Bronchial epithelial cell (primary cell): ENCODE measurements at places on chromosomes 13 and 19.

GRCh38 chr19:30557212-30557611 lies 185.0 kb downstream of the ZNF536 start:
- peak; percentile 4 for DNase-seq

DNA sequence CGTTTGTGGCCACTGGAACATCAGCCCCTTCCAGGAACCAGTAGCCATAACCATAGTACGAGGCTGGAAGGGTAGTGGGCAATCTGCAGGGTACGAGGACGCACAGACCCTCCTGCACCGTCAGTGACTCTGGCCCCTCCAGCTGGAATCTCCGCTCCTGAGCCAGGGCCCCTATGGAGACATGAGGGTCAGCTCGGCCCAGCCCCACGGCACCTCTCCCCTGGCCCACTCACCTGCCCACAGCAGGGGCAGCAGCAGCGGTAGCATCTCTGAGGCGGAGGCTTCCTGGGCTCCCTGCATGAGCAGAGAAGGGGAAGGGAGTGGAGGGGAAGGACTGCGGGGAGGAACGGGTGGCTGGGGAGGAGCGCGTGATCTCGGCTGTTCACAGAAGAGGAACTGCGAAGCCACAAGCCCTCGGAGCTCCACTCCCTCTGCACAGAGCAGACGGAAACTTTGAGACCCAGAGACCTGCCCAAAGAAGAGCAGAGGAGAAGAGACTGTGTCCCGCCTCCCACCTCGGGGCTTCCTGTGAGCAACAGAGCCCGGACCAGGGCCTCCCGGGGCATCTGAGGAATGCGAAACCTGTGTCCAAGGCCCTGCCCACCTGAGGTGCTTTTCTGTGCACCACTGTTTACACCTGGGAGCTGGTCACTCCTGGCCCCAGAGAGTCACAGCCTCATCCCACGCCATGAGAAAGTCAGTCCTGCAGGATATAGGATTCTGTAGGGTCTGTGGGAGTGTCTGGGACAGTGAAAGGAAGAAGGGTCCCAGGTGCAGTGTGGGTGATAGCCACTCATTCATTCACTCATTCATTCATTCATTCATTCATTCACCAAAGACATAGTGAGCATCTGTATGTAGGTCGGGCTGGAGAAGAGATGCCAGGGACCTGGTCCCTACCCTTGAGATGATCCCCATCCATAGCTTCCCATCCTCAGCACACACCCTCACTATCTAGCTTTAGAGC lies at the start of gene SIGLEC6:
Gene SIGLEC6 (minus strand): TSS at position 322 of the 967 bp plus-strand sequence. CDS start 22 bp downstream, at position 300.
- no peak for DNase-seq

DNA sequence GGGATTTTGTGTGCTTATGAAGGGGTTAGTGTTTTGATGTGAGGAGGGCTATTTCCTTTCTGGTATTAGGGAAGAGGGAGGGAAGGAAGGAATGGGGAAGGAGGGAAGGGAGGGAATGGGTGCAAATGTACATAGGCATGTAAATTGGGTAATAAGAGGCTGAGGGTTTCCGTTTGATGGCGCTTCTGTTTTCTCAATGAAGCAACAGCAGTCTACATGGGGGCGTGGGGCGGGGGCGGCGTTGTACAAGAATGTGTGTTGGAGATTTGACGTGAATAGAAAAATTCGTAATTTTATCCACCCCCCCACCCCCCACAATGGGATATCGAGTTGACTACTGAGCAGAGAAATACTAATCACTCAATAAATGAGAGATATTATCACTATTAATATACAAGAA lies 52.5 kb downstream of the PDS5B start:
- DNase-seq, result no peak

- DNase-seq, result no peak
Measured at GRCh38 chr13:99991013-99991827, 9.6 kb downstream of the ZIC2 start.

DNA sequence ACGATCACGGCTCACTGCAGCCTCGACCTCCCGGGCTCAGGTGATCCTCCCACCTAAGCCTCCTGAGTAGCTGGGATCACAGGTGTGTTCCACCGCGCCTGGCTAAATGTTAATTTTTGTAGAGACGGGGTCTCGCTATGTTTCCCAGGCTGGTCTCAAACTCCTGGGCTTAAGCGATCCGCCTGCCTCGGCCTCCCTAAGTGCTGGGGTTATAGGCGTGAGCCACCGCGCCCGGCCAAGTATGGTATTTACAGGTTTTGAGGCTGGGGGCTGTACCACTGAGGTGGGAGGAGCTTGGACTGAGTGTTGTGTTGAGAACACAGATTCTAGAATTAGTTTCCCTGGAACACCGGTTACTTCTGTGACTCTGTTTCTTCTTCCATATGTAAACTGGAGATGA lies 452 bp upstream of the PPM1N start:
- no peak for DNase-seq

DNA sequence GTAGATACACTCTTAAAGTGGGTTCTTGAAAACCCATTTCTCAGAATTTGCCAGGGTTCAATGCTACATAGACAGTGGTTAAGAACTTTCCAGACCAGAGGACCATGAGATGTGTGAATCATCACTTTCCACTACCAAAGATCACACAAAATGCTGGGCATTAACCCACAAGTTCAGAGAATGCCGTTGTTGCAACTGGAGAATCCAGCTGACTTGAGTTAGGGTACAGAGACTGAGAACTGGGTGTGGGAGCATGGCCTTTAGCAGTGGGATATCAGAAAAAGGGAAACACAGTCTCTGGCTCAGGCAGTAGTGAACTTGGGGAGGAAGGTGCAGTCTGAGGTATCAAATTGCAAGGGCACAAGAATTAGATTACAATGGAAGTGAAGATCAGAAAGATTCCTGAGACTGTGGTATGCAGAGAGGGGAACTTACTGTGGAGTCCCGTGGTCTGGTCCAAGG lies 51.5 kb upstream of the WDFY2 start:
- DNase-seq, result no peak

GRCh38 chr19:42253245-42254088 lies 1.5 kb downstream of the ERF start:
- DNase-seq, result no peak

DNA sequence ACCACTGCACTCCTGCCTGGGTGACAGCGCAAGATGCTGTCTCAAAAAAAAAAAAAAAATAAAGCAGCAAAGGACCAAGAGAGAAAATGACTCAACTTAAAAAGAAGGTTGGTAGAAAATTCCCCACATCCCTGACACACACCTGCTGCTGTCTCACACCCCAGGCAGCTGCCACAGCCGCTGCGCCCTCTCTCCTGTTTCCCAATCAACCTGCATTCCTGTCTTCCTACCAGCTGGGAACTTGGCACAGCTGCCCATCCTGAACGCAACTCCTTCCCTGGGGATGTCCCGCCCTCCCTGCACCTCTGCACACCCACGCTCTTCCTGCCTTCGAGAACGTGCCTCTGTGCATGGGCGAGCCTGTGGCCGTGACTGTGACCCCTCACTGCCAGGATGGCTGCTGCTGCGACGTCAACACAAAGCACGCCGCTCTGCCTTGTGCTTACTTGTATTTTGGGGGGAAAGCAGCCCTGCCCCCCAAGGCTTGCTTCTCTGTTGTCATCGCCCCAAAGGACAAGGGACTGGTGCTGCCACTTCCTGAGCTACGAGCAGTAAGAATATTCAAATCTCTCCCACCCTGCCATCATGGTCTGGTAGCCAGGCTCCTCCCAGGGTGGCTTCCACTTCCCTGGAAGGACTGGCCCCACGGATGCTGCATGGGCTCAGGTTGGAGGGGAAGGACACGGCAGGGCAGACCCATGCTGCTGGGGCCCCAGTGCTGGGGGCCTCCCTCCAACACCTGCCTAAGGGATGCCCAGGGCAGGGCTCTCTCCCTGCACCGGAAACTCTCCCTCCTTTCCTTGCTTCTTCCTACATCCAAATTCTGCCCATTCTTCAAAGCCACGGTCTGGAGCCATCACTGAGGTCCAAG lies 20.7 kb downstream of the SH3GL1 start:
- peak; percentile 98 for DNase-seq

DNA sequence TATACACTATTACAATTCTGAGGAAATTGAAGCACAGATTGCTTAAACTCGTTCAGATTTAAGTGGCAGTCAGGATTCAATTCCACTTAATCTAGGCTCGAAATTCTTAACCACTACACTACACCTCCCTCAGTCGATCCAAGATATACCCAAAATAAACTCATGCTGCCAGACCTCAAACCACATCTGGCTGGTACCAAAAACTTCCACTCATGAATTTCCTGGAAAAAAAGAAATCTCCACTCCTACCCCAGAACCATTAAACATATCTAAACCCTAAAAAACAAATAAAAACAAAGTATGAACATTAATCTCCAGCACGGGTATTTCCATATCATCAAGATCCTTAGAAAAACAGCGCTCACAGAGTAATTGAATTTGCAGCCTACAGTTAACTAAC lies 1.1 kb downstream of the ZFP30 start:
- DNase-seq, result peak; percentile 1

GRCh38 chr19:14512406-14512961 lies 5.7 kb downstream of the DNAJB1 start:
- DNase-seq, result no peak

- no peak for DNase-seq
Measured at GRCh38 chr13:50608370-50608769, 235.1 kb downstream of the DLEU7 start.

GRCh38 chr19:952680-953444 lies 27.0 kb downstream of the ARID3A start:
- DNase-seq, result peak; percentile 46

DNA sequence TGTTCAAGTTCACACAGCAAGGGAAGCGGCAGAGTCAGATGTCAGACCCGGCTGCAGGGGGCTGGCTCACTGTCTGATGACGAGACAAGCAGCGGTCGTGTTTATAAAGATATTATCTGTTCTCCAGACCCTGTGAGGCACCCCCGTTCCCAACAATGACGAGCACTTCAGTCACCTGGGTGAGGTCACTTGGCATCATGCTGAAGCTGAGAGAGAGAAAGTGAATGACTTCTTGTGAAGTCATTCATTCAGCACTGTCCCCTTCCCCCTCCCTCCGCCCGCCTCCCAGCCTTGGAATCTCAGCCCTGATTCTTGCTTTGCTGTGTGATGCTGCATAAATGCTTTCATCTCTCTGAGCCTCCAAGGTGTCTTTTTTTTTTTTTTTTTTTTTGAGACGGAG lies 4.9 kb upstream of the LYPD3 start:
- peak; percentile 62 for DNase-seq

- DNase-seq, result no peak
Measured at GRCh38 chr19:51800473-51801244, 5.7 kb downstream of the FPR3 start.

DNA sequence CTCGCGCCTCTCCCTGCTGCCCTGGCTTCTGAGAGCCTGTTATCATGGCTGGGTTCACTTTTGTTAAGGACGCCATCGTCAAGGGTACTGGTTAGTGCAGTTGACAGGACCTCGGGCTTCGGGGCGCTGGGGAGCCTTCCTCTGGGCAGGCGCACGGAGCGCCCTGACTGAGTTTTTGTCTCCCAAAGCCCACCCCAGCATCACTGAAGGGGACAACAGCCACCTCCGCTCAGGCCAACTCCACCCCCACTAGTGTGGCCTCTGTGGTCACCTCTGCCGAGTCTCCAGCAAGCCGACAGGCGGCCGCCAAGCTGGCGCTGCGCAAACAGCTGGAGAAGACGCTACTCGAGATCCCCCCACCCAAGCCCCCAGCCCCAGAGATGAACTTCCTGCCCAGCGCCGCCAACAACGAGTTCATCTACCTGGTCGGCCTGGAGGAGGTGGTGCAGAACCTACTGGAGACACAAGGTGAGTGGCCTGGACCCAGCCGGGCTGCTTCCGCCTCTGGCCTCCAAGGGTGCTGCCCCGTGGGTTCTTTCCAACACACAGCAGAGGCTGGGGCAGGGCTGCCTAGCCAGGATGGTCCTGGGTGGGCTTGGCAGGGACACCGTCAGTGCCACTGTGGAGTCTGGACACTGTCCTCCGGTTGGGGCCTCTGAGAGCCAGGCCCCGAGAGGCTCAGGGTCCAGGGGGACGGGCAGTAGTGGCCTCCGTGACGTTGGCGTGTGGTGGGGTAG lies 16.9 kb downstream of the TSSK6 start:
- DNase-seq, result no peak

GRCh38 chr19:14183741-14184350 lies 22.1 kb downstream of the ADGRL1 start:
- no peak for DNase-seq

- peak; percentile 82 for DNase-seq
Measured at GRCh38 chr19:45506246-45506988, 862 bp upstream of the VASP start.

DNA sequence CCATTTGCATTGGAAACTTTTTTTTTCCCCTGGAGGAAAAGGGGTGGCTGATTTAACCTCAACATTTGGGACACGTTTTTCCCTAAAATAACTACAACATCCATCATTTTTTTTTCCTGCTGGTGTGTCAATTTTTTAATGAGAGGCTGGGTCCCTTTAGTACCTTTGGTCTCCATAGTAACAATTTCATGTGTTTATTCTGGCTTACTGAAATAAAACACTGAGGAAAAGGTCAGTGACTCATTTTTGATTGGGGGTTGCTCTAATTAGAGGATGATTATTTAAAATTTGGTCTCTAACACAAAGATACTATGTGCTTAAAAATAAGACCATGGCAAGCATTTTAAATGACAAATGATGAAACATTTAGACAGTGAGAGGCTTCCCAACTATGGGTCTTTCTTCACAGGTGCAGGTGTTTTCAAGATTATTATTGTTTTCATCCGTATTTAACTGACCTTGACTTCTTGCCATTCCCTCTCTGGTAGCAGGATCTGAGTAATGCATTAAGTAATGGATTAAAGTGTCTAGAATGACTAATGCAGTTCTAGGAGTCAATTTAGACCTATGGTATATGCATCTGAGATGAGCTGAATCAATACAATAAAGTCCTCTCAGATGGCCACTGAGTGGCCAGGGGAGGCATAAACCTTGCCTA lies 406.4 kb downstream of the KCNRG start:
- DNase-seq, result peak; percentile 88

- DNase-seq, result no peak
Measured at GRCh38 chr13:19657872-19658591, 24.6 kb downstream of the MPHOSPH8 start.

DNA sequence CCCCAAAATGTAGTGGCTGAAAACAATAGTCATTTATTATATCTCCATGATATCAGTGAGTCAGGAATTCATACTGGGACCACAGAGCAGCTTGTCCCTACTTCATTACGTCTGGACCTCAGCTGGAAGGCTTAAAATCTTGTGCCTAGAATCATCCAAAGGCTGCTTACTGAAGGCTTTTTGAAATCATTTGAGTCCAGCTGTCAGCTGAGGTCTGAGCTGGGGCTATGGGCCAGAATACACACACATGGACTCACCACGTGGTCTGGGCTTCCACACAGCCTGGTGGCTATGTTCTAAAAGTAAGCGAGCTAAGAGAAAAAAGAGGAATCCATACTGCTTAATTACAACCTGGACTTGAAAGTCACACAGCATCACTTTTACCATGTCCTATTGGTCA lies 209.2 kb downstream of the KCTD12 start:
- no peak for DNase-seq

GRCh38 chr19:5907241-5907640 lies 2.6 kb downstream of the VMAC start:
- DNase-seq, result no peak

GRCh38 chr13:30134578-30134977 lies 172.8 kb downstream of the KATNAL1 start:
- DNase-seq, result no peak

DNA sequence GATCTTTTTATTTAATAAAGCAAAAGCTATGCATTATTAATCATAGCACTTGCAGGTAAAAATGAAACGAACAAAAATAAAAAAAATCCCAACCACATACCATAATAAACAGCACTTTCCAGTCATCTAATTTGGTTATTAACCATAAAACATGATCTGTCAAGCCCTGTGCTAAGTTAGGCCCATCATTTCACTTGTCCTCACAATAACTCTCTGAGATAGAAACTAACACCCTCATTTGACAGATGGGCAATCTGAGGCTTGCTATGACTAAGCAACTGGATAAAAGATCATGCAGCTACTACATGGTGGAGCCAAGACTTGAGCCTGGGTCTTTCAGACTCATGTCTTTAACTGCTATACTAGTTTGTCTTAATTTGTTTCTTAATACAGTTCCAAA lies 21.8 kb downstream of the PROSER1 start:
- DNase-seq, result no peak
